ENCODE measurements at places on chromosomes 4 and X.

DNA sequence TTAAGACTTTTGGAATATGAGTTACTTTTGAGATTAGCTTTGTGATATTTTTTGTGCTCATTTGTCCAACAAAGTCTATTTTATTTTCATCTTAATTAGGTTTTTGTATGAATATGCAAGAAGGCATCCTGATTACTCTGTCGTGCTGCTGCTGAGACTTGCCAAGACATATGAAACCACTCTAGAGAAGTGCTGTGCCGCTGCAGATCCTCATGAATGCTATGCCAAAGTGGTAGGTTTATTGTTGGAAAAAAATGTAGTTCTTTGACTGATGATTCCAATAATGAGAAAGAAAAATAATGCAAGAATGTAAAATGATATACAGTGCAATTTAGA lies 10.8 kb downstream of the ALB start:
- no peak for DNase-seq

DNA sequence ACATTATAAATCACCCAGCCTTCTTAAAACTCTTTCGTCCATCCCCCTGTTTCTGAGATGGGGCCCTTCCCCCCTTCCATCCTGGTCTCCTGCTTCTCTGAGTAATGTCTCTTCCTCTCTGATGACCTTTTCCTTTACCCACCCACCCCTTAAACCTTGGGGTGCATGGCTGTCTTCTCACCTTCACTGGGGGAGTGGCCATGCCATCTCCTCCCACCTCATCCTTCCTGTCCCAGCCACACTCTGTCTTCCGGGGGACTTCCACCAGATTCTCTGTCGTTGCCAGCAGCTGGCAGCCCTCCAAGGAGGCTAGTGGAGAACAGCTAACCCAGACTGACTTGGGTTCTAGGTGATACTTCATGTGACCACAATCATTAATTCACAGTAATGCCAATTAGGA lies 83.2 kb upstream of the SCML1 start:
- peak; percentile 24 for DNase-seq

DNA sequence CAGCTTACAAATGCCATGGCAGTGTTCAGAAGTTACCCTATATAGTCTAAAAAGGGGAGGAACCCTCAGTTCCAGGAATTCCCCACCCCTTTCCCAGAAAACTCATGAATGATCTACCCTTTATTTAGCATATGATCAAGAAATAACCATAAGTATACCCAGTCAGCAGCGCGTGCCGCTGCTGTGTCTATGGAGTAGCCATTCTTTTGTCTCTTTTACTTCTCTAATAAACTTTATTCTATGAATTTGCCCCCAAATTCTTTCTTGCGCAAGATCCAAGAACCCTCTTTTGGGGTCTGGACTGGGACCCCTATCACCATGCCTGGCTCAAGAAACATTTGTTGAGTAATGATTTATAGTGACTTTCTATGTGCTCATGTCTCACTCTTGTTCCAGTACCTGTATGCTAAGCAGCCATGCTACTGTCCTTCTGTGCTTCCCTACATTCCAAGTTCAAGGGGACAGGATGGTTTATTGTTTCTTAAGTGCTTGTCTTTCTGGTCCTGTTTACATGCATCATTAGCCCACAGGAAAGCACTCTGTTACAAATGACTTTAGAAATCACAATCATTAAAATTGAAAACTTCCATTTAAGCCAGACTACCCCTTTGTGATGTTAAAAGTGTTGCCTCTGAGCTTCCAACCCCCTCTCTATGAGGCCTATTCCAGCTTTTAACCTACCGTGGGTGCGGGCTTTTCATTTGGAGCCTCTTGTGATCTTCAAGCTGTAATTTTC lies 63.4 kb upstream of the S100G start:
- no peak for DNase-seq

DNA sequence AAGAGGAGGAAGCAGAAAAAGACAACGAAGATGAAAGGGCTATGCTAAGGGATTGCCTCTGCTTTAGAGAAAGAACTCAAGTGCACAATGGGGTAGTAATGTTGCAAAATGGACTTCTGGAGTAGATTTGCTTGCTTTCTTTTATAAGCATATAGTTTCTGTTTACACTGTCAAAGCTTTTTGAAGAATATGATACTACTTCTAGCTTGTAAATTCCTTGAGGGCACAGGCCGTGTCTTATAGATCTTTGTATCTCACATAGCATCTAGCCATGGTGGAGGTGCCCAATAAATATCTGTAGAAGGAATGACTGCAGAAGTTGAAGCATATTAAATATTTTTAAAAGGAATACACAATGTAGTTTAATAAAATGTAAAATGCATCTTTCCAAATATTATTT lies 147.8 kb upstream of the ZIC3 start:
- DNase-seq, result no peak

DNA sequence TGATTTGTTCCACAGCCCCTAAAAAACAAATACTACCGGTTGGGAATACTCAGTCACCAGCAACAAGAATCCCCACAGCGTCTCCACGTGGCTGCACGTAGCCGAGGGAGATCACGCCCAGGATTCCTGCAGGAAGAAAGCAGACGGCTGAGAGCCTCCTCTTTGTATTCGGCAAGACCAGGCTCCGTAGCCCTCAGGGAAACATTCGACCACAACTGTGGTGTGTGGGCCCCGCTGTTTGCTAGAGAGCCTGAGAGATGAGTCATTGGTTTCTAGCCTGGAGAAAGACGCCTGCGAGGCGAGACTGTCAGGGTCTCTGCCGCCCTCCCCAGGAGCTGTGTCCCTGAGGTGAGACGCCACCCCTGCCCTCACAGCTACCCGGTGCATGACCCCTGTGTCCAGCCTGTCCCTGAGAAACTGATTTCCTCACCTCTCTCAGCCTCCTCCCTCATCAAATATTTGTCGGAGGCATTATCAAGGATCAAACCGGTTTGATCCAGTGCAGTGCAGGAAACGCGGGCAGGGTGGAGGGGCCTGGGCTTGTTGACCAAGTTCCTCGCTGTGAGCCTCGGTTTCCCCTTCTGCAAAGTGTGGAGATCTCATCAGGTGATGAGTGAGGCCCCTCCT lies 4.7 kb upstream of the S100P start:
- peak; percentile 83 for DNase-seq

DNA sequence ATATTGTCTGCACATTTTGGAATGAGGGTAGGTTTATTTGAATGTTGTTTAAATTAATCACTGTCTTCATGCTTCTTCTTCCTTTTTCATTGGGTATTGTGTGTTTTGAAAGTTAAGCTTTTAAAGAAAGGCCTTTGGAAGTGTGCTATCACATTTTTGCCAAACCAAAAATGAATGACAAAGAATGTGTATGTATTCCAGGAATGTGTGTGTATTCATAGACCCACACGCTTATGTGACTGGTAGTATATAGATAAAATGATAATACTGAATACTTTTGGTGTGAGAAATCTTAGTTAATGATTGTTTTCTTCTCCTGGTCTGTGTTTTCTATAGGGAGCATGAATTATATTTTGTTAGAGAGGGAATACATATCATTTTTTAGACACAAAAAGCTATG lies 404.4 kb downstream of the TLL1 start:
- no peak for DNase-seq

Measured in activated CD4-positive, alpha-beta T cell treated with anti-CD3 and anti-CD28 coated beads, Interleukin-2, amount 10 ng/mL, durations not matched to agents 7 days and 5 days (primary cell).